Esophagus squamous epithelium (tissue), 5 donors: ENCODE measurements at places on chromosomes 5 and 9.

GRCh38 chr5:135608761-135609443 lies 30.1 kb upstream of the CXCL14 start:
- DNase-seq = no peak

DNA sequence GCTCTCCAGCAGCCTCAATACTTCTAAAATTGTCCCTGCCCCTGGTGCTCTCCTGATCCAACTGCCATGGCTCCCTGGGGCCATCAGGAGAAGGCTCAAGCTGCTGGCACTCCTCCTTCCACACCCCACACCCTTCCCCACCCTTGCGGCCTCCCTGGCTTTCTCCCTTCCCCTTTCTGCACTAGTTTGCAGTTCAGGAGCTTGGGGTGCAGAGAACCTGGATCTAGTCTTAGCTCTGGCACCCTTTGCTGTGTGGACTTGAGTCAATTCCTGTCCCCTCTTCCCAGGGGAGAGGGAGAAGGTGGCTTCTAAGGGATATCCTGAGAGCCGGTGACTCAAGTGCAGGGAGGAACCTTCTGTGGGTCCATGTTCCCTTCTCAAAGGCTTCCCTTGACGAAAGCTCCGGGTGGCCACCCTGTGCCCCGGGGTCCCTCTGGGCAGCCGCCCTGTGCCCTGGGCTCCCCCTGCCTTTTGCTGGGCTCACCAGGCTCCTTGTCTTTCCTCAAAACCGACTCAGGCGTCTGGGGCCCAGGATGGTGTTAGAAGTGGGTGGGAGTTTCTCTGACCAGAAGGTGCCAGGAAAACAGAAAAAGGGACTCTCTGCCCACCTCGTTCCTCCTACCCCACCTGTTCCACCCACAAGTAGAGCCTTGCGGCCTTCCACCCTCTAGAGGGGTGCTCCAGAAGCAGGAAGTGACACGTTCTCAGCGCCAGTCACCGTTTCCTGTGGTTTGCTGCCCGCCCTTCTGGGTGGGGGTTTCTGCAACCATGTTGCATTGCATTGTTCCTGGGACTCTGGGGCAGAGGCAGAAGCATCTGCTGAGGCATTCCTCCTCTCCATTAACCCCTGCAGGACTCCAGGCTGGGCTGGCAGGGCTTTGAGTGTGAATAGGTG lies 15.0 kb downstream of the GLIPR2 start:
- no peak for DNase-seq

GRCh38 chr9:136117916-136118319 lies 757 bp downstream of the TMEM250 start:
- DNase-seq = no peak

DNA sequence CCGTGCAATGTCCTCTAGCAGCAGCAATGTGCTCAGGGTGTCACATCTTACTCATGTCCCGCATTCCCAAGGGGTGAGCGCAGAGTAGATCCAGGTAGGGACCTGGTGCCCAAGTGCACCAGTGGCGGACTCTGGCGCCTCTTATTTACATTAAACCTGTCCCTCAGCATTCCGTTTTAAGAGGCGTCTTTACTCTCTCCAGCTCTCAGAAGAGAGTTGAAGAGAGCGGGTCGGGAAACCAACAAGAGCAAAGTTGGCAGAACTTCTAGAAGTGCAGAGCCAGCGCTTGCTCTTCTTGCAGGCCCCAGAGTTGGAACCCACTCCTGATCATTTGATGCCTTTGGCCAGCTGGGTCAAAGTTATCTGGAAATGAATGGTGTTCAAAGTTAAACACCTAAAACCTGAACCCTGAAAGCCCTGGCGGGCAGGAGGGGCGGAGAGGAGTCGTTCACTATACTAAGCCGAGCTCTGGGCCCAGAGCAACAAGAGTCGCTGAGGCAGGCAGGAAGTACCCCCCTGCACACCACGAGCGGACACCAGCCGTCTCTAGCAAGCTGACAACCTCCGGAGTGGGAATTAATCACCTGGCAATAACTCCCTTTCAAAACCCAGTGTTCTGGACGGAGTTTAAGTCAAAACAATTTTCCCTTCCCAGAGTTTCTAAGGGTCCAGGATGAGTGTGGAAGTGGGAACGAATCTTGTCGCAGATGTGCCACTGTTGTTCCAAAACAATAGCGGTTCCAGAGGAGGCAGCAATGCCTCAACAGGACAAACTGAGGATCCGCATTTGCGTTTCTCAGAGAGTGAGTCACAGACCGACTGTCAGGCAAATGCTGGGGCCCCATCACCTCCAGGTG lies 122.8 kb downstream of the TMEM161B start:
- DNase-seq = no peak

DNA sequence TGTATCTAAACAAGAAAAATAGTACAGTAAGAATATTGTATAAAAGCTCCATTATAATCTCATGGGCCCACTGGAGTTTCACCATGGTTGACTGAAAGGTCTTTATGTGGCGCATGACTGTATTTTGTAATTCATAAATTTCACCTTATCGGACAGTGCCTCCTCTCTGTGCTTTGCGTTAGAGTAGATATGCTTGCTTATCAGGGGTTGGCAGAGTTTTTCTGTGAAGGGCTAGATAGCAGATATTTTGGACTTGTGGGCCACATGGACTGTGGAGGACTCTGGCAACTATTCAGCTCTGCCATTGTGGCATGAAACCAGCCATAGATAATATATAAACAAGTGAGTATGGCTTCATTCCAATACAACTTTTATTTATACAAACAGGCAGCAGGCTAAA lies 23.2 kb downstream of the GAPVD1 start:
- DNase-seq = no peak

DNA sequence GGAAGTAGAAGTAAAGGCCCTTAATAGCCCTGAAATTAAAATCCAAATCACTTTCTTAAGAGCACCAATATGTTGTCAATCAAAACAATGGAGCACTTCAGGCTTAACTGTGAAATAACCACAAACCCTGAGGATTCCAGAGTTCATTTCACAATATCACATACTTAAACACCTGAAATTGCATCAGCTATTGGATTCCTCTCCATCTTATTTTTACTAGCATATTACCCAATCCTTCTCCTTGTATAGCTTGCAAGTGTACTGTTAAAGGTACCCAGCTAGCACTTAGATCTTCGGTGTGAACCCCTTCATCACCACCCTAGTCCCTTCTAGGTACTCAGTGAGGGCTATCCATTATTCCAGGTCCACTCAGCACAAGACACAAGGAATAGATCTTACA lies 287.3 kb downstream of the EFNA5 start:
- no peak for DNase-seq

GRCh38 chr9:6960777-6961176 lies 203.0 kb downstream of the KDM4C start:
- DNase-seq = no peak

DNA sequence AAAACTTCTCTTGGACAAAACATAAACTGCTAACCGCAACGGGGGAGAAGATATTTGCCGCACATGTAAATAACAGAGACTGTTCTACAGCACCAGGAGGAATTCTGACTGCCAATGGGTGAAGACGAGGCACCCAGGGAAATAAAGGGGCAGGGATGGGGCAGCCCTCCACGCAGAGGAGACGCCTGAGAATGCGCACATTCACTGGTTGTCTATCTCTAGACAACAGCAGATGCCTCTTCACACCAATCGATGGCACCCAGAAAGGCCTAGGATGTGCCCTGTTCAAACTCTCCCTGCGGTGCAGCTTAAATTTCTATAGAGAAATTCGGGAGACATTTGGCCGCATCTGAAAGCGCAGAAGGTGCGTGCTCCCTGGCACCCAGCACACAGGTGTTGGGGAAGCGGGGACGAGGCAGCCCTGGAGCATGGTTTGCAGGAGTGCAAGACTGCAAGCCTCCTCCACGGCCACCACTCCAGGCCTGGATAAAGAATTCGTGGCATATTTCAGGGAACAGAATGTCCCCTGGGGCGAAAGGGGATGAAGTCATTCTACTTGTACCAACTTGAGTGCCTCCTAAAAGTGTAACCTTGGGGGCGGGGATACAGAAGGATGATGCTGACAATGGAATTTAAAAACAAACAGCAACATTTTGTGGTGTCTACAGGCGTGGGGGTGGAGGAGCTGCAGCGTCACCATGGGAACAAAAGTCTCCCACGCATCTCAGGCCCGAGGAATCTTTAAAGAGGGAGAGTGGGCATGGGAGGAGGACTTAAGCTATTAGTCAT lies 6.3 kb upstream of the IRX2 start:
- DNase-seq = no peak

DNA sequence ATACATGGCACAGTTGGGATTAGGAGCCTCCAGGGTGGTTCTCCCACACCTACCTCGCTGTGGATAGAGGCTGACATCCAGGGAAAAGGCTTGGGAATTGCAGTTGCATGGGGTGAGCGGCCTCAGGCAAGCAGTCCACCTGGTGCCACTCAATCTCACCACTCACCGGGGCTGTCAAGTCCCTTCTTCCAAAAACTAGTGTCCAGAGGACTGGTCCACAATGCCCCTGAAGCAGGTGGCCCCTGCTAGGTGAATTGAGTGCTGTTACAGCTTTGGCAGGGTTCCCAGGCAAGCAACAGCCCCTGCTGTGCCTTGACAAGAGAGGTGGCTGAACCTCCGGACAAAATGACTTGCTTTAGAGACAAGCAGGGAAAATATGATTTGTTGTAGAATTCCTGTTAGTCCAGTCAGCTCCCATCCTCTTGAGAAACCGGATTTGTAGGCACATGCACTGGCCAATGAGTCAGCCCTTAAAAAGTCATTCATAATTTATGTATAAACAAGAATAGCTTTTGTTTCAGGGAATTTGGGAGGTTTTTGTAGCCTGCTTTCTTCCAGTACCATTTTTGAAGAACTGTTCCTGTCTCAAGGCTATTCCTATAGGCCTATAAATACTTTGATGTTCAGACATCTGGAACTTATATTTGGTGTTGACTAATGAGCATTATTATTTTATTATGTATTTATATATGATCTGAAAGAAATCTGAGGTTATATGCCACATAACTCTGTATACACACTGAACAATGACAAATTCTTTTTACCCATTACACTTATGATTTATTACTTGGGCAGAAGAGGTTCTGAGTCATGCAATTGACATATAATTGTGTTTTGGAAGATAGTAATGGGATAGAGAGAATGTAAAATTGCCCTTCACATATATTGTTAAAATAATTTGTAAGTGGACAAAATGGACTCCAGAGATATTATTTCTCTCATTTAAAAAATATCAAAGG lies 411.1 kb downstream of the ACTL7B start:
- DNase-seq = no peak

- DNase-seq = no peak
Measured at GRCh38 chr9:36976371-36977030, 57.6 kb downstream of the PAX5 start.

DNA sequence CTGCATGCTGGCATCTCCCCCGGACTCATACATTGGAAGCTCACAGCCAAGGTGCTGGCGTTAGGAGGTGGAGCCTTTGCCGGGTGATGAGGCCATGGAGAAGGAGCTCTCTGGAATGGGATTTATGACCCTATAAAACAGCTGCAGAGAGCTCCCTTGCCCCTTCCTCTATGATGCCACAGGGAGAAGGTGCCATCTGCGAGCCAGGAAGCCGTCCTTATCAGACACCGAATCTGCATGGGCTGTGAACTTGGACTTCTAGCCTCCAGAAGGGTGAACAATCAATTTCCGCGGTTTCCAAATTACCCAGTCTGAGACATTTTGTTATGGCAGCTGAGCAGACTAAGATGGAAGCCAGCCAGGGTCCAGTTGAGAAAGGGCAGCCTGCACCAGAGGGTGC lies 381.2 kb upstream of the IRX1 start:
- no peak for DNase-seq

- no peak for DNase-seq
Measured at GRCh38 chr9:15276328-15276938, 30.6 kb downstream of the TTC39B start.

- no peak for DNase-seq
Measured at GRCh38 chr9:38355115-38355514, 37.4 kb upstream of the ALDH1B1 start.

GRCh38 chr9:88536951-88537760 lies 2.2 kb downstream of the NXNL2 start:
- no peak for DNase-seq

GRCh38 chr9:123637945-123638634 lies 282.1 kb downstream of the CRB2 start:
- DNase-seq = no peak

DNA sequence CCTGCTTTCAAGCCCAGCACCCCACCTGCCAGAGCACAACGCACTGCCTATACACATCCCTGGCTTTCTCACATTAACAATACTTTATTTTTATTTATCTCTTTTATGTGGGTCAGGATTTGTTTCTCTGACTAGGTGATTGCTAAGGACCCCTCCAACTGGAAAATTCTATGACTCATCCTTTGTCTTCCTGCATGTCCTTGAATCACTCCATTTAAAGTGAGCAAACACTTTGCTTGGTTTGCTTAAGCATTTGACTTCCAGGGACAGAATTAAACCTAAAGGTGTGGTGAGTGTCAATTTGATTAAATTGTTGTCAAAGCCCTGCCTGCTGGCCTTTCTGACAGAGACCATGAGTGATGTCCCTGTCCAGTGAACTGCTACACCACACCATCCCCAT lies 536.5 kb upstream of the BRINP1 start:
- no peak for DNase-seq

- no peak for DNase-seq
Measured at GRCh38 chr9:105670315-105670714, 8.1 kb downstream of the TAL2 start.

DNA sequence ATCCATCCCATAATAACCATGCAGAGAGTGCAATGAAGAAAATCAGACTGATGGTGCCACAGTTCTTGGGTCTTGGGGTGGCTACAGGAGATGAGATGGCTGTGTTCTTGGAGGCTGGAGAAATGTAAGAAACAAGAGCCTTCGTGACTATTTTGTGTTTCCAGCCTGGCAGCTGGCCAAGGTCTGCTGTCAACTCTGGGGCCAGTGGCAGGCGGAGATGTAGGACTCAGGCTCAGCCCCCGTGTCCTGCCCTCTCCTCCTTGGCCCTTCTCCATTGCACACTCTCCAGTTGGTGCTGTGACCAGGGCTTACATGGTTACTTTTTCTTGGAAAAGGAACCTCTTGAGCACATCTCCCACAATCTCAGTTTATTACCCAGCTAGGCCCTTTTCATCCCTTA lies 235.4 kb downstream of the DMRT2 start:
- DNase-seq = no peak

DNA sequence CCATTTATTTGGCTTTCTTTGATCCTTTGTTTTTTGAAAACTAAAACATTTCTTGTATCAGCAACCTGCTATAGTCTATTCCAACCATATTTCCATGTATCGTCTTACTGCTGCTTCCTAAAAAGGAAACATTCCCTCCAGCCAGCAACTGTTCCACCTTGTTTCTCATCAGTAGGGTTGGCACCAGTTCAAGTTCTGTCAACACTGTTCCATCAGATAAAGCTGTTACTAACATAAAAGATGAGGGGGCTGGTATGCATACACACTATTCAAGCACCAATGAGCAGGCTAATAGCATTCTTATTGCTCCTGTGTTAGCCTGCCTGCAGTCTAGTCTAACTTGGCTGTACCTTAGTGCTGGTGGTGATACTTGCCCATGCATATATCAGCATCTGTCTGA lies 178.3 kb downstream of the CWC27 start:
- DNase-seq = no peak
